T-helper 9 cell (primary cell): ENCODE measurements at places on chromosomes 7 and 10.
A peak's percentile ranks its signal among the peaks of the same experiment; 100 is the strongest.

- no peak for DNase-seq
Measured at GRCh38 chr7:154857240-154857639, 145.7 kb downstream of the PAXIP1 start.

DNA sequence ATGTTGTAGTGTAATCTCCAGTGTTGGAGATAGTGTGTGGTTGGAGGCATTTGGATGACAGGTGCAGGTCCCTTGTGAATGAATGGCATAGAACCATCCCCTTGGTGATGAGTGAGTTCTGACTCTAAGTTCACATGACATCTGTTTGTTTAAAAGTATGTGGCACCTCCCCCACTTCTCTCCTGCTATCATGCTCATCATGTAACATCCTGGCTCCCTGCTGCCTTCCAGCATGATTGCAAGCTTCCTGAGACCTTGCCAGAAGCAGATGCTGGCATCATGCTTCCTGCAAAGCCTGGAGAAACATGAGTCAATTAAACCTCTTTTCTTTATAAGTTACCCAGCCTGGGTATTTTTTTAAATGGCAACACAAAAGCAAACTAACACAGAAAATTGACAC is 499.0 kb upstream of the SEMA3D start:
- DNase-seq = no peak

- DNase-seq = peak; percentile 15
Measured at GRCh38 chr10:96585736-96586418, 935 bp downstream of the TM9SF3 start.

- DNase-seq = no peak
Measured at GRCh38 chr10:74913377-74913979, 87.1 kb downstream of the KAT6B start.

DNA sequence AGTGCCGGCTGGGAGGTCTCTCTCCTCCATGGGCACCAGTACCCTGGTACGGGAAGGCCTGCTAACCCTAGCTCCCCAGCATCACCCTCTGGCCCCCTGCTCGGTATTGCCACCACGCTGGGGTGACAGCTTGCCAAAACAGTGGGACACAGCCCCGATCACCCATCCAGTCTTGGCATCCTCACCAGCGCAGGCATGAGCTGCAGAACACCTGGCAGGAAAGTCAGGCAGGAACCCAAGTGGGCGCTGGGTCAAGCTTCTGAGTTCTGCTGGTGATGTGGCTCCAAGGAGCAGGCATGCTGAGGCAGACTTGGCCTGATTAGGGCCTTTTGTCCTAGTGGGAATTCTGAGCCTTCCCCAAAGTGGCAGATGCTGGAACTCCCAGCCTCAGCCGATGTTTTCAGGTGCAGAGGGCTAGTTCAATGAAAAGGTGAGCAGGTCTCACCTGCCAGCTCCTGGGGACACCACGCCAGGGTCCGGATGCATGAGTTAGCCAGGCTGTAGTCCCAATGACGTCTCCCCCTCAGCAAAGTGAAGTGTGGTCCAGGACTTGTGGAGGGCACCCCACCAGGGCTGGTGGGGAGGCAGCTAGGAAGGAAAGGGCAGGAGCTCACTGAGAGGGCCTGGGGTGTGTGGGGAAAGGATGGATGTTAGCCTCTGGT is 8.5 kb upstream of the ZNF22 start:
- DNase-seq = no peak

- DNase-seq = no peak
Measured at GRCh38 chr10:2985729-2986232, 81.6 kb upstream of the PFKP start.

- DNase-seq = peak; percentile 18
Measured at GRCh38 chr10:43231523-43232078, 35.3 kb downstream of the RASGEF1A start.

GRCh38 chr7:79622781-79623180 is 169.3 kb upstream of the MAGI2 start:
- no peak for DNase-seq

- DNase-seq = peak; percentile 66
Measured at GRCh38 chr7:129367700-129368388, 66.4 kb upstream of the STRIP2 start.

DNA sequence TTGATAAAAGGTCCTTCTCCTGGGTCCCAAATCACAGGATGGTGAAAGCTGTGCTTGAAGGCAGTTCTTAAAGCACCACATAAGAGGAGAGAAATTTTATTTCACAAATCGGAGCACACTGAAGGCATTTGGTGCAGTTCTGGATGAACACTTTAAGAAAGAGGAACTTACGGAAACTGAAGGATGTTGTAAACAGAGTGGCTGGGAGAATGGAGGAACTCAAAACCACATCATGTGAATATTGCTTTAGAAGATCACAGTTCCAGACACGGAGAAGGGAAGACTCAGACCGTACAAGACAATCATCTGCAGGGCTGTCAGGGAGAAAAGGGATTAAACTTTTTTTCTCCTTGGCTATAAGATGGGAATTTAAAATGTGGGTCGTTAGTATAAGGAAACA is 9.0 kb upstream of the GPR141 start:
- DNase-seq = no peak

DNA sequence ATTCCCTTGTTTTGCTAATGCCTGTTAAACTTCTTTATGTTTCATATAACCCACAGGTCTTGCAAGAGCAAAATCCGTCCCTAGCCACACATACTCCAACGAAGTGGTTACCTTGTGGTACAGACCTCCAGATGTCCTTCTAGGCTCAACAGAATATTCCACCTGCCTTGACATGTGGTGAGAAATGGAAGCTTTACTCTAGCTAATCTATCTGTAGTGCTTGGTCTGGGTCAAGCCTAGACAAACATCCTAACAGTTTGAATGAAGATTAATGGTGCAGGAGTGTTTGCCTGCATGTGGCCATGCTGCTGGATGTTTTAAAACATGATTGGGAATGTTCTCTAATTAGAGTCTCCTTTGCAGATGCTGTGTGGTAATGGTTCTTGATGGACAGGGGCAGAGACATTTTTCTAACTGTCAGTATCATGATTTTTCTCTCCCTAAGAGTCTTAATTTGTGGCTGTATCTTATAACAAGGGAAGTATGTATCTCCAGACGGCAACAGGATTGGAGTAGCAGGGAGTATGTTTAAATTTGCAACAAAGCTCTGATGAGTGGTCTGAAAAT is 308.5 kb upstream of the FZD1 start:
- no peak for DNase-seq

GRCh38 chr10:31581741-31582323 is 262.8 kb downstream of the ZEB1 start:
- DNase-seq = no peak

- no peak for DNase-seq
Measured at GRCh38 chr7:27079234-27079975, 16.4 kb downstream of the HOXA1 start.

DNA sequence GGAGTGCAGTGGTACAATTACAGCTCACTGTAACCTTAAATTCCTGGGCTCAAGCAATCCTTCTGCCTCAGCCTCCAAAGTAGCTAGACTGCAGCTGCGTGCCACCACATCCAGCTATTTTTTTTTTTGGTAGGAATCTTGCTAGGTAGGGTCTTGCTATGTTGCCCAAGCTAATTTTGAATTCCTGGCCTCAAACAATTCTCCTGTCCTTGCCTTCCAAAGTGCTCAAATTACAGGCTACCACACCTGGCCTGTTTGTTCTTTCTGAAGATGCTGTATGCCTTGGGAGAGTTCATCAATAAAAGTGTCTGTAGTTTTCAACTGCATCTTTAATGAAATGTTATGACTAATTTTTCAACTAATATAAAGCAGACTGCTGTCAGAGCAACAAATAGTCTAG is 452 bp downstream of the SAMD9 start:
- DNase-seq = no peak

DNA sequence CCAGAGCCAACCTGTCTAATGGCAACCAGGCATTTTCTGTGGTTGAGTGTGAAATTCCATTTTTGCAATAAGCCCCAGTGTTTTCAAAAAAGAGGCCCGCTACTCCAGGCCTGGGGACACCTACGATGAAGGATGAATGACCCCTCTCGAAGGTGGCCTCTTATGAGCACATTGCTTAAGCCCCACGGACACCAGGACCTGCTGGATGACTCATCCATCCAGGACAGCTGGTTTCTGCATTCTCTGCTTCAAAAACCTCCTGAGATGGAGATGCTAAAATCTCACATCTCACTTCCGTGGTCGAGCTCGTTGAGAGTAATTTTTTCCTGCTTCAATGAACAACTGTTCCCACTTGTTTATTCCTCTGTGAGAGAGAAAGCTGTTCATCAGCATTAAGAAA is 150.2 kb upstream of the FZD8 start:
- DNase-seq = no peak

DNA sequence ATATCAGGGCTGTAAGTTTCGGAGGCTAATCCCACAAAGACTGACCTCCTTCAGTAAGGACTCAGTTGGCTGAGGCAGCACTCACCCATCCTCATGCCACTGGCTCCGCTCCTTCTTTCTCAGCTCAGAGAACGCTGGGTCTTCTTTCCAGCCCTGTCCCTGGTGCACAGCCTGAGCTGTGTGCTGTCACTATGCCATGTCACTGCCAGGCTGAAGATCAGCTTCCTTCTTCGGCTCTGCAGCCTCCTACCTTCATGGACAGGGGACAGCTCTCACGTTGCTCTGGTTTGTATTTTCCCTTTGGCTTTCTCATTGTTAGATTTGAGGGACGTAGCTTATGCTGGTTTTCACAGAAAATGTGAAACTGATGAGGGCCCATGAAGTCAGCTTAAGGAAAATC is 437.3 kb downstream of the GLRX3 start:
- no peak for DNase-seq
